NCI-H187 treated with DMSO at 0.1 percent for 48 hours (cell line): ENCODE measurements at places on chromosomes 12 and 14.

DNA sequence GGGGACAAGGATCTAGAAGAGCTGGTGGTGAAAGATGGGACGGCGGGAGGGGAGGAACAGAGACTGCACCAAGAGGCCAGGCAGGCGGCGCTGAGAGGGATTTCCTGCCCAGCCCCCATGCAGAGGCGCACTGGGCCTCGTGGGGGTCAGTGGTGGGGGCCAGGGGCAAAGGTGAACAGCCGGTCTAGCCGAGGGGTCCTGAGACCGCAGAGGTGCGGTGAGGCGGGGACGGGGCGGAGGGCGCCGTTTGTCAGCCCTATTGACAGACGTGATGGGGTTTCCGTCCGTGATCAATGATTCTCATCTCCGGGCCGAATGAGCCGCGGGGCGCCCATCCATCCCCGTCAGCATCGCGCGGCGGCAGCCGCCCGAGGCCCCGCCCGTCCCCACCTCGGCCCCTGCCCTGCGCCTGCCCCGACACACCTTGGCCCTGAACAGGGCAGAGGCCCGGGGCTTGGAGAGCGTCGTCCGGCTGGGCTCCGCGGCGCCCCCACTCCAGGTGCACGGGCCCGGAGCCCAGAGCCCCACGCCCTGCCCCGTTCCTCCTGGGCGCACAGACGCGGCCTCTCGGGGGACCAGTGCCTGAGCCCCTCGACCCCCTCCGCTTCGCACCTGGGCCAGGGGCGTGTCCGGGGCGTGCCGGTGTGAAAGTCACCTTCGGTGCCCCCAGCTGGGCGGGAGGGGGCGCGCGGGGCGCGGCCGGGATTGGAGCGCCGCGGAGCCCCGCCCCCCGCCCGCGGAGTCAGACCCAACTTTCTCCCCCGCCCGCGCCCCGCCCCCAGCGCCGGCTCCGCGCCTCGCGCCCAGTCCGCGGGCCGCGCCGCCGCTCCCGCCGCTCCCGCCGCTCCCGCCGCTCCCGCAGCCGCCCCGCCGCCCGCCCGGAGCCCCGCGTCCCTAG, at the start of gene NXPH4:
Gene NXPH4 (plus strand): TSS at position 781 of the 898 bp plus-strand sequence. CDS start 176 bp downstream, outside the sequence.
- no peak for DNase-seq

DNA sequence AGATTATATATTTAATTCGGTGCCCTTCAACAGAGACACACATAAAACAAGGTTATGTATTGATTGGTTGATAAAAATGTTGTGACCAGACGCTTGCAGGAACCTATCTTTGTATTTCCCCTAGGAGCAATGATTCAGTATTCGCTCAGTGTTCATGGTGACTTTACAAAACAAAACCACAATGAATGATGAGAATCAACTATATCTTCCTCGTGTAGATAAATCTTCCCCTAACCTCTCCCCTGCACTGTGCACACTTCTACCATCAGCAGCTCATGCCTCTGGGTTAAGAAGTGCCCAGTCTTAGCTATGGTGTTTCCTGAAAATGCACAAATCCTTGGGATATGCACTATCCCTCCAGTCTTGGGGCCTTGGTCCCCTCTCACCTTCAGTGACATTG, 16.3 kb downstream of the RIN3 start:
- DNase-seq: no peak

DNA sequence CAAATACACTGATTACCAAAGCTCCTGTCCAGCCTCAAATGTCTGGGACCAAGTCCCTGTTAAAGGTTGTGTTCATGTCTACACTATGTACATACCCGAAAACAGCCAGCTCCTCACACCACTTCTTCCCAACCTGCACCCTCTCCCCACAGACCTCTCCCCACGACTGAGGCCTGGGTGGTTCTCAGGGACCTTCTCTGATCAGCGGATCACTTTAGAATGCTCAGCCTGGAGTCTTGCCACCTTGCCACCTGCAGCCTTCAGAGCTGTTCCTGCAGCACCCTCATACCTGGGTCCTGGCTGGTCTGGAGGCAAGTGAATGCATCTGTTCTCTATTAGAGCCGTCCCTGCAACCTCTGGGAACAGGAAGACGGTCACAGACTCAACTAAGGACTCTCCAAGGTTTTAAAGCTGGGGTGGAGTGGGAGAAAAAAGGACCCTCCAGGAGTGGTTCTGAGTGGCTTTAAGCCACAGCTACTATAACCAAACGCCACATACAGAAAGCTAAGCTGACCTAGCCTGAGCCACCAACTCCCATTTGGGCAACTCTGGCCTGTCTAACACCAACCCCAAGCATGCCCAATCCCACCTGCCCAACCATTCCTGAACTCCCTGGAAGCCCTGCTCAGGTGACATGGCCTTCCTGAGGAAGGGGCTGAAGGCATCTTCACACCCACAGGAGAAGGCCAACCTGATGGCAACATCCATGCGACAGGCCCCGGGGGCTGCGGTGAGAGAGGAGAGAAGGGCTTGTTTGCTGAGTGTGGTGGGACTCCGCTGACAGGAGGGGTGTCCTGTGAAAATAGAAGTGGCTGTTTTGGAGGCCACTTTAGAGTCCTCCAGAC, 8.6 kb downstream of the KRT2 start:
- no peak for DNase-seq

DNA sequence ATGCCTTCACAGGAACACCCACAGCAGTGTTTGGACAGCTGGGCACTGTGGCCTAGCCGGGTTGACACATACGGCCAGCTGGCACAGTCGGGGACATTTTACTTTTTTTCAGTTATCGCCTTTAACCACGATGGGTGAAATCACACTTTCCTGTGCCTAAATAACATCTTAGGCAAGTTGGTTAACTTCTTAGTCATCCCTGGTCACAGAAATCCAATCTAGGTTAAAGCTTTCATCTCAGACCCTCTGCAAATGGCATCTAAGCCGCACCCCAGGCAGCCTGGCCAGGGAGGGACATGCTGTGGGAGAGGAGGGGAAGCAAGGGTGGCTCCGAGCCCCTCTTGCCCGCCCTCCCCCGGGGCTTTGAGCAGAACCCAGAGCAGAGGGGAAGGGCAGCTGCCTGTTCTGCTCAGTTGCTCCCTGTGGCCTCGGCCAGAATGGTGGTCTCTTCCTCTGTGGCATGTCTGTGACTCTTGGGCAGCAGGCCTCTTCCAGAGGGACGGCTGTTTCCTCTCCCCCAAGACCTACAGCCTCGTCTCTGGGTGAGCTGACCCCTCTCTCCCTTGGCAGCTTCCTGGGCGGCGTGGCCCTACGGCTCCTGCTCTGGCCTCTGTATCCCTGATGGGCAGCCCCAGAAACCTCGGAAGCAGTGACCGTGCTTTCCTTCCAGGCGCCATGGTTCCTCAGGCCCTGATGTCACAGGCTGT, 85.4 kb upstream of the DYNC1H1 start:
- no peak for DNase-seq

- no peak for DNase-seq
These were observed 390.6 kb downstream of the PRKD1 start for GRCh38 chr14:29536886-29537511.

DNA sequence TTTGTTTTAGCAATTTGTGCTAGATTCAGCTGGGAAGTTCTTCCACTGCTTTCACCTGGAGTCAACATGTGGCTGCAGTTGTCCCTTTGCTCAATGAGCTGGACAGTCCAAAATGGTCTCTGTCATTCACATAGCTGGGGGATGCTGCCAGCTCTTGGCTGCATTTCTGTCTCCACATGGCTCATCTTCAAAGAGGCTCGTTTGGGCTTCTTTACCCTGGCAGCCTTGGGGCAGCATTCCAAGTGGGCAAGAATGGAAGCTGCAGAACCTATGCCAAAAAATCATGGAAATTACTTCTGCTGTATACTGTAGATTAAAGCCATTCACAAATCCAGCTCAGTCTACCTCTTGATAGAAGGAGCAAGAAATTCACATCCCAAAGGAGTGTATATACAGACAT, 199.1 kb downstream of the SLC5A8 start:
- no peak for DNase-seq

DNA sequence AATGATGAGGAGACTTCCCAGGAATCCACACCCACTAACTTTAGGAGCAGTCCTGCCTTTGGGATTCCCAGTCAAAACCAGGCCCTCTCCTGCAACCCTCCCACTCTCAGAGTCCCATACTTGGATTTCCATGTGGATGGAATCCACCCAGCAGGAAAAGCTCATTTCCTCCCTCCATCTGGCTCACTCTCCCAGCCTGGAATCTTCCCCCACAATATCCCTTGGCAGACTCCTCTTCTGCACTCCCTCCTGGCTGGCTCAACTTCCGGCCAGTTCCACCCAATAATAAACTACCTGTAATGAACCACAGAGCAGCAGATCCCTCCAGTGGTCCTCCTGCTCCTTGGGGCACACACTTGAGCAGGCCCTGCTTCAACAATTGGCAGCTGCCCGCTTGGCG, 102.8 kb upstream of the EGLN3 start:
- DNase-seq: no peak

GRCh38 chr12:56722832-56723231, 2.3 kb downstream of the NACA start:
- DNase-seq: no peak

GRCh38 chr14:34699873-34700621, 14.3 kb downstream of the CFL2 start:
- DNase-seq: no peak

- no peak for DNase-seq
These were observed 21.4 kb downstream of the SLC6A13 start for GRCh38 chr12:241266-241665.

DNA sequence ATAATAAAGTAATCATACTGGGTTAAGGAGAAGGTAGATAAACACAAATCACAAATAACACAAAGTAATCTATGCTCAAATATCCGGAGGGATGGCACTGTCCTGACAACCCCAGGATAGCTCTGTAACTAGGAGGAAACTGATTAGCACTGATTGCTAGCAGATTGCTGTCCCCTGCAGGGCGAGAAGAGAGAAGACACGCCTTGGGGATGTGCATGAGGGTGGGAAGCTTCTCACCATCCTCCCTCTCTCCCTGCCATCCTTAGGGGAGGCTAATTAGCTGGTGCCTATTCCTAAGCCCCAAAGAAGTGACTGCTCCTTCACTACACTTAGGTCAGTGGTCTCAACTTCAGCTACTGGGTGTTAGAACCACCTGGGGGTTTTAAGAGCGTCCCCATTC, 27.0 kb upstream of the TMEM260 start:
- DNase-seq: no peak
